Mesothelial cell of epicardium (in vitro differentiated cells): ENCODE measurements at places on chromosomes 12 and 14. TPM values are rescaled to one million over a fixed set of nuclear protein-coding genes. Genes with fewer than 3 reads are reported as not detected.

The WBP11 gene
- 72.8 to 81.5 TPM (median 77.0 TPM) in 3 replicates for total RNA-seq

- H3K27ac ChIP-seq, result no peak overlapping the region
- DNase-seq, result no peak
- no peaks in the 10 kb centered on the region for H3K36me3 ChIP-seq
- H3K4me1 ChIP-seq, result peaks cover 15% of the 10 kb centered on the region
Observed at GRCh38 chr12:49779581-49779980, 38.2 kb downstream of the TMBIM6 start.

DNA sequence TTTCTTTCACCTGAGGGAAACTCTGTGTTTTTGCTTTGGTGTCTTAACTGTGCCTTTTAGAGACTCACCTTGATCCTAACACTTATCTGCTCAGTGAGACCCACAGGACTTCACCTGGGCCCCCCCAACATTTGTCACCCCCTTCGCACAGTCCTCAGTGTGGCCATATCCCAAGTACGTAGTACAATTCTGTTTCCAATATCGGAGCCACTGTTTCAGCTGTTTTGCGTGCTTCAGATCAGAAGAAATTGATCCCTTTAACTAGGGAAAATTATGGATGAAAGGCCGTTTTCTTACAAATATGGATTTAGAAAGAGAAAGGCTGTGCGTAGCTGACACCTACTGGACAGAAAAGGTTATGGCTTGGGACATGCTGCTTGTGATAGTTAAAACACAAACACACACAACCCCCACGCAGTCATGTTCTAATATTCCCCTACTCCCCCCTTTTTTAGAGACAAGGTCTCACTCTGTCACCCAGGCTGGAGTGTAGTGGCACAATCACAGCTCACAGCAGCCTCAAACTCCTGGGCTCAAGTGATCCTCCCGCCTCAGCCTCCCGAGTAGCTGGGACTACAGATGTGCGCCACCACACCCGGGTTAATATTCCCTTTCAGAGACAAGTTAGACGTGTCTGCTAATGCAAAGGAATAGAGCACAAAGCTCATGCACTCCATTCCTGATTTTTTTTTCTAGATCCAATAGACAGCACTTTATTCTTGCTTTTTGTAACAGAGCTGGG, 3.6 kb upstream of the SLC7A8 start:
- no peaks in the 10 kb centered on the region for H3K36me3 ChIP-seq
- no peaks in the 10 kb centered on the region for H3K27me3 ChIP-seq
- no peak for DNase-seq

DNA sequence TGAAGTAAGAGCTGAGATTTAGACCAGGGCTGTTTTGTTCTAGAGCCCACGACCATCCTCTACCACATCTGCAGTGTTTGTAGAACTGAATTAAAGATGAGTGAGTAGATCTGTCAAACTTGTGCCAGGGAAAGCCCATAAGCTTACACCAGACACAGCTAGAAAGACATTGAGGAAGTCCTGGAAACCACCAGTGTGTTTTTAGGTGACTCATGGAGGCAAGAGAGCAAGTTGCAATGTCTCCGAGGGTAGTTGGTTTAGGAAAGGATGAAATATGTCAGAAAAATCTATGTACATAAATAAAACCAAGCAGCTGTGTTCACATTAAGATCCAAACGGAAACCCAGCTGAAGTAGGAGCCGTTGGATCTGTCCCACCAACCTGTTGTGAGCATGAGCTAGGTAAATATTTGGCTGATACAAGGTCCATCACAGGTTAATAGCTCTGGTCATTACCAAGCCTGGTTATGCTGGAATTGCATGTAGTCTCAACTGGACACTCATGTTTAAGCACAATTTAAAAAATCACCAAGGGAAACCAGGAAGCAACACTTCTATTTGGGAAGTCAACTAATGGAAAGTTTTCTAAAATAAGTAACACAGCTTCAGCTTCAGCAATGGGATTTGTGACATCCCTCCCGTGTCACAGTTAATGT, 49.9 kb upstream of the PLEKHG3 start:
- H3K27me3 ChIP-seq, result no peaks in the 10 kb centered on the region
- peak overlapping the region; percentile 39 for H3K27ac ChIP-seq
- no peak overlapping the region for H3K4me3 ChIP-seq
- no peaks in the 10 kb centered on the region for H3K36me3 ChIP-seq
- no peak for DNase-seq

DNA sequence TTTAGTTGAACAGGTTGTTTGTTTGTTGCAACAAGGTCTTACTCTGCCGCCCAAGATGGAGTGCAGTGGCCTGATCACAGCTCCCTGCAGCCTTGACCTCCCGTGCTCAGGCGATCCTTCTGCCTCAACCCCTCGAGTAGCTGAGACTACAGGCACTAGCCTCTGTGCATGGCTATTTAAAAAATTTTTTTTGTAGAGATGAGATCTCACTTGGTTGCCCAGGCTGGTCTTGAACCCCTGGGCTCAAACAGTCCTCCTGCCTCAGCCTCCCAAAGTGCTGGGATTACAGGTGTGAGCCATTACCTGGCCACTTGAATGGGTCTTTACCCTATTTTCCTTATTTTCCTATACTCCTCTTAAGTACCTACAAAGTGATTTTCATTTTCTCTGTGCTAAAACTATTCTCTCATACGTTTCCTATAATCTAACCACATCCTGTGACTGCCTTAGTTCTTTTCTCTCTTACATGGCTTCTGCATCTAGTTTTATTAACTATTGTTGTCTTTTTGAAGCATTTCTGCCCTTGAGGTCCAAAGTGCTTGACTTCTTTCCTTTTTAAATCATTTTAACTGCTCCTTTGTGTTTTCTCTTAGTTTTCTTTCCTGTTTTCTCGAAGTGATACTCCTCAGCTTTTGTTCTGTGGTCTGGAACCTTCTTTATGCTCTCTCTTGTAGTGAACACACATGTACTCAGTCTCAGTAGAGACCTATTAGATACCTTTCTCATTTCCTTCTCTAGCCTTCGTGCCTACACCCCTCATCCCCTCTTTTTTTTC, 14.1 kb downstream of the GPX2 start:
- peaks cover 30% of the 10 kb centered on the region for H3K36me3 ChIP-seq
- H3K4me1 ChIP-seq, result peaks cover 4% of the 10 kb centered on the region

DNA sequence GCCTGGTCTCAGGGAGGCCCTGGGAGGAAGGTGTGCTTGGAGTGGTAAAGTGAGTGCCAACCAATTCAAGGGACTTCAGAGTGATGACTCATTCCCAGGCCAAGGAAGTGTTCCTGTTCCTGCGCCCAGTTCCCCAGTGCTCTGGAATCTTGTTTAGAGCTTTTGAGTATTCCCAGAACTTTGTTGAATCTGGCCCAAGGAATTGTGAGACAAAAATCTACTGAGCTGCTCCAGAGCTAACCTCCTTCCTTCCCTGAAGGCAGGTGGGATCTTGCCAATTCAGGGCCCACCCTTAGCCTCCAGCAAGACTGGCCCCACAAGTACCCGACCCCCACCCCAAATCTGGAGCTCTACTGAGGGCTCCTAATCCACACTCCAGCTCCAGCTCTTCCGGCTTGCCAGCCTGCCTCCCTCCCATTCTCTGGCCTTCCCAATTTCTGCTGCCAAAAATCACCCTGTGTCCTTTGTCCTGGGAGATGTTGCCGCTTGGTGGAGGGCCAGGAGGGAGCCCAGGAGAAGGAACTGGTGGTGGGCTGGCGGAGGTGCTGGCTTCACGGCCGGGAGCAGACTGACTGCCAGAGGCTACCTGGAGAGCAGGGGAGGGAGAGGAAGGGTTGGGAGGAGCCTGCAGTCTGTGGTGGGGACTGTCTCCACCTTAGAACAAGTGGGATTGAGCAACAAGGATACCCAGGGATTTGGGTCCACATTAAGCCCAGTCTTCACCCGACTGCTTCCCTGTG, 2.0 kb upstream of the ATN1 start:
- H3K27me3 ChIP-seq, result no peaks in the 10 kb centered on the region
- H3K4me3 ChIP-seq, result peak overlapping the region; percentile 87
- H3K36me3 ChIP-seq, result no peaks in the 10 kb centered on the region
- peak overlapping the region; percentile 98 for H3K27ac ChIP-seq
- peaks cover 54% of the 10 kb centered on the region for H3K4me1 ChIP-seq
